Activated CD8-positive, alpha-beta memory T cell treated with anti-CD3 and anti-CD28 coated beads for 4 hours (primary cell): ENCODE measurements at places on chromosomes 3 and 15.

DNA sequence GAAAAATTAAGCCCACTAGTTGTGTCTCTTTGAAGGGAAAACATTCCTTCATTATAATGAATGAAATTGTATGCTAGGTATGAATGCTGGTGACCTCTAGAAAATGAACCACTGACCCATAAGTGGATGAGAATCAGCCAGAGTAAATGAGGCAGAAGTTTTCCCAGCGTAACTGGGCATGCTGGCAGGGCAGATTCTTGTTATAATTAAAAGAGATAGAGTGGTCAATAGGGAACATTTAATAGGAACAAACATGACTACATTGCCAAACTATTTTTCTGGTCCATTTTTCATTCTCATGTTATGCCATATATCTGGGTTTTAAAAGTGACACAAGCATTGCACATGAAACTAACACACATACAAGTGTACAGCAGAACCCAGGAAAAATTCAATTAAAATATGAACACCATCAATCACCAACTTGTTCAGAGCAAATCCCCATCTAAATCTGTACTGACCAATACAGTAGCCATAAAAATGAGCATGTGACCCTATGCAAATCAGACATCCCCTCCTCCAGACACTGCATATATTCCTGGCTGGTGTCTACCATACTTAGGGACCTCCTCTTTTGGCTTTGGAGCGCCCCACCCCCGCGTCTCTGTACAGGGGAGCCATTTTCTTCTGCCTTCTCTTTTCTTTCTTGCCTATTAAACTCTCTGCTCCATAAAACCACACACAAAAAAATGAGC is 4.0 kb downstream of the CLRN1 start:
- DNase-seq = no peak

DNA sequence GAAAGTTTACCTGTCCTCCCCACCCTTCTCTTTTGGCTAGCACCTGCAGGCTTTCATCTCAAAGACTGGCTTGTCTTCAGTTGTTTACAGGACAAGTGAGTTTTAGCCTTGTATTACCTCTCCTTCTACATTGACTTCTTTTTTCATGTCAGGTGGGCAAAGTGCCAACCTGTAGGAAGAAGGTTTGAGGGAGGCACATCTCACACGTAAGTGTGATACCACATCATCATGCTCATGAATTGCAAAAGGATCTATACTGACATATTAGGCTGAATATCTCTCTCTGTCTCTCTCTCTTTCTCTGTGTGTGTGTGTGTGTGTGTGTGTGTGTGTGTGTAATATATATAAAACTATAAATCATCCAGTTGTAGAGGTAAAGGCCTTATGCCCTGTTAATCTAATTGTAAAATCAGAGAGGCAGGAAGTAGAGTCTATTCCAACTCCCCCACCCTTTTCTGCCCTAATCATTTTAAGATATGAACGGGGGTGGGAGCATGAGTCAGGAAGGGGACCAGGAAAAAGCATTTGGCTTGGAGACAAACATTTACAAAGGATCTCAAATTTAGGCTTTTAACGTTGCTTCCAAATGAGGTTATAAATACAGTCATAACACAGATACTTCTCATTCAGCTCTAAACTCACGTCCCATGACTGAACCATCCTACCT is 107.0 kb upstream of the PFN2 start:
- no peak for DNase-seq

DNA sequence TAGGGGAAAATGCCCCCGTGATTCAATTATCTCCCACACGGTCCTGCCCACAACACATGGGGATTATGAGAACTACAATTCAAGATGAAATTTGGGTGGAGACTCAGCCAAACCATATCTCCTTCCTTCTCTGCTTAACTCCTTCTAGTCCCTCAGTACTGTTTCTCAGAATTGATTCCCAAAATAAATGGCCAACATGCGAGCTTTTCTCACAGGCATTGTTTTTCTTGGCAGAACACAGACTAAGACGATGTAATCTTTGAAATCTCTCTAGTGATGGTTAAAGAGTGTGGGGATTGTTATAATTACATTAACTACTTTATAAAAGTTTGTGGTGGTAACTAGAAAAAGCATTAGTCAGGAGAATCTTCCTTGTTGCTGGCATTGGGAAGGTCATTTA is 366.5 kb downstream of the LPP start:
- no peak for DNase-seq

DNA sequence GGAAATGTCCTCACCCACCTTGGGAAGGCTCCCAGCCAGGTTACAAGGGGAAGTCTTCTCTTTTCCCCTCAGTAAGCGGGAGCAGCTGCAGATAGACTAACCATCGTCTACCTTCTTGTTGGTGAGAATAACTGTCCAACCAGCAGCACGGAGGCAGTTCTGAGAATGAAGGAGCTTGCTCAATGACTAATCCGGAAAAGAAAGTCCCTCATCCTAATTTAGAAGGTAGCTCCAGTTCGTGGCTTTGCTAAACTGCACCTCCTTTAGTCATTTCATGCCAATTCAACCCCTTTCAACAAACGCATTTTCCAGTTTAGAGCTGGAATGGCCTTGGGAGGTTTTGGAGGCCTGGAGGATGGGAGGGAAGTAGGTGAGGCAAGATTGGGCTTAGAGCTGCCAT is 527.4 kb upstream of the PROK2 start:
- no peak for DNase-seq

DNA sequence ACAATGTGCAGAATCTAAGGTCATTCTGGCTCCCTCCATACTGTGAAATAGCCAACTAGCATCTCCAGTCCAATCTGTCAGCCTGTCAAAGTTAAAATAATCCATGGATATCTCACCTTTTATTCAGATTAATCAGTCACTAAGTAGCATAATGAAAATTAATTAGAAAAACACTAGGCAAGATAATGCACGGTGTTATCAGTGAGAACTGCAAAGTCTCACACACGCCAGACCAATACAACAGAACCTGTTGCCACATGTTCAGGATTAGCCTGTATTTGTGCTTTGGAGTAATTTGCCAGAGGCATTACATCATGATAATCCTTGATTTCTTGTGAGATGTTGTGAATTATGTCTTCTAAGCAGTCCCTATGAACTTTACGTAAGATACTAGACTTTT is 820.4 kb upstream of the ALCAM start:
- no peak for DNase-seq

DNA sequence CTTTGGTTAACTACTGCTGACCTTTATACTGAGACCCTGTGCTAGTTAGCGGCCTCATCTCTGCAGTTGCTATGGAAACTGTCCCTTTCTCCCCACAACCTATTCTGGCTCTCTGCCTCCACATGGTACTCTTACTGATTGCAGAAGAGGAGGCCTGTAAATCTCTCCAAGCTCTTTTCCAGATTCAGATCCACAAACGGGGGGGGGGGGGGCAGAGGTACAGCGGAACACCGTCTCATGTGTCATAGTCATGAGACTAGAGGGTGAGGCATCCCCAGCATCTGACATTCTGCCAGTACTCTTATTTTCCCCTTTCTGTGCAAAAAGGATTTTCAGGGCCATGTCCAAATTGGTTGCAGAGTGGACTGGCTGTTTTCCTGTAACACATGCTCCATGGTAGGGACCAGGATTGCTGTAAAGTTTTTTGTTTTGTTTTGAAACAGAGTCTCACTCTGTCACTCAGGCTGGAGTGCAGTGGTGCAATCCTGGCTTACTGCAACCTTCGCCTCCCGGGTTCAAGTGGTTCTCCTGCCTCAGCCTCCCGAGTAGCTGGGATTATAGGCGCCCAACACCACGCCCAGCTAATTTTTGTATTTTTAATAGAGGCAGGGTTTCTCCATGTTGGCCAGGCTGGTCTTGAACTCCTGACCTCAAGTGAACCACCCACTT is 8.3 kb upstream of the MAP1A start:
- DNase-seq = no peak

GRCh38 chr3:187750006-187750512 is 4.8 kb upstream of the BCL6 start:
- DNase-seq = no peak

DNA sequence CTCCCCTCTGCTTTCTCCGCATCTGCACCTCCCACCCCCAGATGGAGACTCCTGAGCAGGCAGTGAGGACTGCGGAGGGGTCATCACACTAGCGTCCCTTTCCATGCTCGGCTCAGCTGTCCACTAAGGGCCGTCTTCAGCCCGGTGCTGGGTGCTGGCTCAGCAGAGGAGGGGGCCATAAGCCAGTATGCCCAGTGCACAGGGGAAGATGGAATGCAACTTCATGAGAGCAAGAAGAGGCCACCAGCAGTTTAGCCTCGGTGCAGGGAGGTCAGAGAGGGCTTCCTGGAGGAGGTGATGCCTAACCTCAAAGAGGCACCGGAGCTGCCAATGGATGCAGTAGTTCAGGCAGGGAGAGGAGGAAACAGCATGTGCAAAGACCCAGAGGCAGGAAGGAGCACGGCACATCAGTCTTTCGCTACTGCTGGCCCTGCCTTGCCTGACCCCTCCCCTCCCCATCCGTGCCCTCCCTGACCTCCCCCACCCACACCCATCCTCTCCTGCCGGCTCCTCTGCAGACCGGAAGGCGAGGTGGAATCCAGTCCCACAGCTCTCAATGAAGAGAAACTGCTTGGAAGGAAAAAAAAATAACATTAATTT is 15.2 kb upstream of the PLXND1 start:
- no peak for DNase-seq

- no peak for DNase-seq
These were observed at the start of gene CEMIP for GRCh38 chr15:80778964-80779657. Gene CEMIP, plus strand, starts transcription at chr15:80779370. Its CDS starts 94,510 bp downstream, at chr15:80873880.

- no peak for DNase-seq
These were observed 7.6 kb downstream of the ULK3 start for GRCh38 chr15:74835312-74835823.

DNA sequence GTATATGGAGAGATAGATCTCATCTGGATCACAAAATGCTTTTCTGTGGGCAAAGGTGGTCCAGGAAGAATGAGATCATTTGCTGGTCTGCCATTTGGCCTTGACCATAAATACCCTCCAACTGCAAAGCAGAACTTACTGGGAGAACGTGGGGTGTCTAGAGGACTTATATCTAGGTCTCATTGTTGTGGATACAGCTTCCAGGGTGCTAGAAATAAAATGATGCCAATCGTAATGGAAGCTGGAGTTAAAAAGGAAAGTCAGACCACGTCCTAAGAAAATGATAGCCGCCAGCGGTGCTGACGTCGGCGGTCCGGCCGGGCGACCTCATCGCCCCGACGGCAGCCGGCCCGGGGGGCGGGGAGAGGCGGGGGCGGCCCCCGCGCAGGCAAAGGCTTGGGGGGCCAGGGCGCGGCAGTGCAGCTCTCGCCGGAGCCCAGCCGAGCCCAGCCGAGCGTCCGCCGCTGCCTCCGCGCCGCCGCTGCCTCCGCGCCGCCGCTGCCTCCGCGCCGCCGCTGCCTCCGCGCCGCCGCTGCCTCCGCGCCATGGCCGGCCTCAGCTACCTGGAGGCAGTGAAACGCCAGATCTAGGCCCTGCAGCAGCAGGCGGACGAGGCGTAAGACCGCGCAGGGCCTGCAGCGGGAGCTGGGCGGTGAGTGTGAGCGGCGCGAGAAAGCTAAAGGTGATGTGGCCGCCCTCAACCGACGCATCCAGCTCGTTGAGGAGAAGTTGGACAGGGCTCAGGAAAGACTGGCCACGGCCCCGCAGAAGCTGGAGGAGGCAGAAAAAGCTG is 89.5 kb downstream of the EOMES start:
- DNase-seq = no peak

DNA sequence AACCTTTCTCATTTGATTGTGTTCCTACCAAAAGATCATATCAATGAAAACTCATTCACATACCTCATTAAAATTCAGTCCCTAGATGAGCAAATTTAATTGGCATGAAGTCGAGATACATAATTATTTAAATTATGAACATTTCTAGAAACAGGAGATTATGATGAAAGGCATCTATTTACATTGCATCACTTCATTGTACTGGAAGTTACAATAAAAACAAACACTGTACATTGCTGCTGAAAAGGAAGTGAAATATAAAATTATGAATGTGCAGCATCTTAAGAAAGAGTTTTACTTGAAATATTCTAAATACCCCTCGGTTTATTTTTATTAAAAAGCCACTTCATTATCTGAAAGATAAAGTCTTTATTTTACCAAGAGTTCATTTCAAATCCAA is 163.4 kb upstream of the ZNF385D start:
- DNase-seq = no peak

GRCh38 chr3:112530573-112530972 is 31.2 kb downstream of the ATG3 start:
- no peak for DNase-seq

DNA sequence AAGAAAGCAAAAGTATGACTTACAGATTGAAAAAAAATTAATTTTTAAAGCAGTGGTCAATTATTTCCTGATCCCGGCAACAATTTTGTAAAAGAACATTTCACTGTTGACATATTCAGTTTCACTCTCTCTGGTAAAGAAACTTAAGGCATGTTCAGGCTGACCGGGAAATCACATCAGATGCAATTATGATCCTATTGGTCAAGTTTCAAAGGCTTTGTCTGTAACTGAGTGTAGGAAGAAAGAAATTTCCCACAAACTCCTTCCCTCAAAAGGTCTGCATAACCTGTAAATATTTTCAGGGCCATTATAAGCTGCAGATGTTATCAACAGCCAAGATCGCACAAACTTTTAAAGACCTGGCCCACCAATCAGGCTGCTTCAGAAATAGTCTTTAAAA is 205.4 kb upstream of the IGF1R start:
- DNase-seq = no peak

GRCh38 chr3:18194431-18194830 is 230.7 kb downstream of the SATB1 start:
- no peak for DNase-seq

DNA sequence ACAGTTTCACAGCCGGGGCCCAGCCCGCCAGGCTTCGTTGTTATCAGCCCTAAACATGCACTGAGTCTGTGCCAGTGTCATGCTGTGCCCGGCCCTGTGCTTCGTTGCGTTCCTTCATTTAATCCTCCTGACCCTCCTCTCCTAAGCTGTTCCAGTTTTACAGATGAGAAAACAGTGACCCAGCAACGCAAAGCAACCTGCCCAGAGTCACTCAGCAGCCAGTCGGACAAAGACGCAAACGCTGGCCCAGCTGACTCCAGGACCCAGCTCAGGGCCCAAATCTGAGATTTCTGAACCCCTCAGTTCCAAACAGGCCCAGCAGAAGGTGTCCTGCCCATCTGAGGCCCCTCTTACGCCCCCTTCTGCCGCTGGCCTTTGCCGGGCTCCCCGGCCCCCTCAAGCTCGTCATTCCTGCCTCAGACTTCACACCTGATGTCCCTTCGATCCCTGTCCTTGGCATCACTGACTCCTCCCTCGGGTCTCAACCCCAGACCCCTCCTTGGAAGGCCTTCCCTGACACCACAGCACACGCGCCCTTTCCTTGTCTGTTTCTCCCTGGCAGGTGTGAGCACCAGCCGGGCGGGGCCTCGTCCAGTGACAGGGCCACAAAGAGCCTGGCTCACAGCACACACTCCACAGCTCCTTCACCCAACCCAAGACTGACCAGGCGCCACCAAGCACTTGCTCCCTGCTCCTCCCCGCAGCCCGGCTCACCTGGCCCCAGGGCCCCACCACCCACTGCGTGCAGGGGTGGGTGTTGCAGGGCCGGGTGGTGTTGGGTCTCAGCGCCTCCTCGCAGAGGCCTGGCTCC is 48.1 kb downstream of the ADAMTS7 start:
- DNase-seq = no peak

DNA sequence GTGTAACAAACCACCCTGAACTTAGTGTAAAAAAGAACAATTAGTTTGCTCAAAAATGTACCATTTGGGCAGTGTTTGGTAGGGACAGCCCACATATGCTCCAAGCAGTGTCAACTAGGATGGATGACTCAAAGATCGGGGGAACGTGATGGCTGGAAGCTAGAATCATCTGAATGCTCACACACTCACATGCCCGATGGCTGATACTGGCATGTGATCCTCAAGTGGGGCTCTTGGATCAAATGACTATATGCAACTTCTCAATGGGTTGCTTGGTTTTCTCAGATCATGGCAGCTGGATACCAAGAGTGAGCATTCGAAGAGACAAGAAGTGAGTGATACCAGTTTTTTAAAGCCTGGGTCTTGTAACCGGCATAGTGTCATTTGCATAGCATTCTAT is 335.9 kb upstream of the KCNMB2 start:
- no peak for DNase-seq
